ENCODE measurements at places on chromosomes 2 and 18. TPM values are rescaled to one million over a fixed set of nuclear protein-coding genes. Genes with fewer than 3 reads are reported as not detected.

The YES1 gene
- total RNA-seq, result 49.7 TPM

The TRPM8 gene
- total RNA-seq, result not detected

The ANKRD29 gene
- 11.2 TPM for total RNA-seq

The SULT1C2 gene
- not detected for total RNA-seq

The ITGA6 gene
- total RNA-seq, result 65.2 TPM

The FIGLA gene
- not detected for total RNA-seq

The DYNAP gene
- 26.2 TPM for total RNA-seq

The RBFA gene
- total RNA-seq, result 19.4 TPM

The ANXA4 gene
- 71.8 TPM for total RNA-seq

The CRYGC gene
- total RNA-seq, result not detected

The MC5R gene
- 0.28 TPM for total RNA-seq

The LHCGR gene
- total RNA-seq, result not detected

The VSNL1 gene
- 65.6 TPM for total RNA-seq

The LYG2 gene
- not detected for total RNA-seq
